ENCODE measurements at places on chromosomes 2 and 18.

- no peak for DNase-seq
Observed at GRCh38 chr18:9774150-9774549, 66.0 kb downstream of the RAB31 start.

- DNase-seq: no peak
Observed at GRCh38 chr2:113072584-113072983, 4.8 kb downstream of the IL1F10 start.

DNA sequence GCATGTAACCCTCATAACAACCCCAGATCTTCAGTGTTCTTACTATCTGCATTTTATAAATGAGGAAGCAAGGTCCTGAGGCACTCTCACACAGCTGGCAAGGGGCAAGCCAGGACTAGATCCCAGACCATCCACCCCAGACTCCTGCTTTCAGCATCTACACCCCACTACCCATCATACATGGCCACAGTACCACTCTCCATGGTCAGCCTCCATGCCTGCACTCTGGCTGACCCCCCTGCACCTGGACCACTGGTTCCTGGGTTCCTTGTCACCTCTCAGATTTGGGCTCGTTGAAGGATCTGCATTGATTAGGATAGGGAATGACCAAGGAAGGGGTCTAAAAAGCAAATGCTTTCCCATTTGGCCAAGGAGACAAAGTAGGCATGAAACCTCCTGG lies 36.0 kb upstream of the TEX51 start:
- no peak for DNase-seq

- no peak for DNase-seq
Observed at GRCh38 chr2:6864923-6865345, 773 bp downstream of the CMPK2 start.

- no peak for DNase-seq
Observed at GRCh38 chr18:9919564-9920232, 5.9 kb downstream of the VAPA start.
